ENCODE measurements at places on chromosomes 11 and 22.

DNA sequence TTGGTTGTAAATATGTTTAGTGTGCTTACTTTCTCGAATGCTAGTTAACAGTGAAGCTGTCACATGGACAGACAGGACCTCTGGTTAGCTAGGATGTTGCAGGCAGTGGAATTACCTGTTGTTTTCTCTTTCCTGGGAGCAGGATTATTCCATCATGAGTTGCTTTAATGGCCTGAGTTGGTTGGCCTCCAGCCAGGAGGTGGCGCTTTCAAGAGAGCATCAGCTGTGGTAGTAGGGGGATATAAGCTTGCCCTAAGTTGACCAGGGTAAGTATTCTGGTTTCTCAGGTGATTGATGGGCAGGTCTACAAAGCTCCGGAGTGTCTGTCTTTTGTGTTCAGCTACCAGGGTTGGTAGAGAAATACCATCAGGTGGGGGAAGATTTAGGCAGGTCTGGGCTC, 43.5 kb downstream of the NELL1 start:
- no peak for DNase-seq

- DNase-seq, result peak; percentile 58
These were observed 21.3 kb downstream of the TBC1D22A start for GRCh38 chr22:46783721-46784120.

GRCh38 chr22:38135133-38135706, 24.7 kb upstream of the BAIAP2L2 start:
- peak; percentile 92 for DNase-seq

- no peak for DNase-seq
These were observed 20.7 kb downstream of the KRTAP5-5 start for GRCh38 chr11:1650034-1650917.

DNA sequence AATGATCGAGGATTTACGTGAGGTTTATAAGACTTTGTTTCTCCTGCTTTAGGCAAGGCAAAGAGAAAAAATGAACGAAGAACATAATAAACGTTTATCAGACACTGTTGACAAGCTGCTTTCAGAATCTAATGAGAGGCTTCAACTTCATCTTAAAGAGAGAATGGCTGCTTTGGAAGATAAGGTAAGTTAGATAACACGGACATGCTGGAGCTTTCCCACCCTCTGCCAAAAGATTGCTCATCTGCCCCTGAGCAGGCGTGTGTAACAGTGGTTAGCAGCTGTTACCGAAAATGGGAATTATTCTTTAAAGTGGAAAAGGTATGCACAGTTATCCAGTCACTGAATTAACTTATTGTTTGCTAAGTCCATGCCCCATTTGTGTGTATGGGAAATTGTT, 62.8 kb upstream of the CTTN start:
- no peak for DNase-seq

DNA sequence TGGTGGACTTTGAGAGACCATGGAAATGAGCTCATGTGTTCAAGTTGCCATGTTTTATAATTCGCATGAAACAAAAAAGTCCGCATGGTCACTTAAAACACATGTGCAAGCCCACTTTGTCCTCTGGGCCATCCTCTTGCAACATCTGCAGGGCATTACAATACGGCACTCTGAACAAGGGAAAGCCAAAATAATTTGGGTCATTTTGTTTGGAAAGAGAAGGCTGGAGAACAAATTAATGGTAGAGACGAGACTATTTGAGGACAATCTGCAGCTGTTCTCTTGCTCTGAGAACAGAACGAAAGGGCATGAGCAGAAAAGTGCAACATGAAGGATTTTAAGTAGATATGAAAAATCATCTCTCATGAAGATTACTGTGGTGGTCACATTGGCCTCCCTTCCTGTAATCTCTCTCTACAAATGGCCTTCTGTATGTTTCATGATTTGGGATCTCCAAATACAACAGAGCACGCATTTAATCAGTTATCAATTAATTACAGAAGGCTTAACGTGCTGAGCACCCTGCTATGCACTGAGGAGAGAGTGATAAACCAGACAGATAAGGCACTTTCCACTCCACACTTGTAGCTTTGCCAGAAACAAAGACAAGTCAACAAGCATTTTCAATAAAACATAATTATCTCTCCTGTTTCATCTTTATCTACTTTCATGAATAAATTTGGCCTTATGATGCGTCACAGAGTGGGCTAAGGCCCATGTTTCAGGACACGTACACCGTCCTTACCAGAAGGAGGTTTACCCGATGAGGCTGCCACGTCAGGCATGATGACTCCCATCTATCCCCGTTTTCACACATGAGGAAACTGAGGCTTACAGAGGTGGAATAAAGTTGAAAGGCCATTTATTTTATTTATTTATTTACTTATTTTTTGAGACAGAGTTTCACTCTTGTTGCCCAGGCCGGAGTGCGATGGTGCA, 384.1 kb downstream of the LARGE1 start:
- DNase-seq, result no peak

GRCh38 chr11:125842321-125842948, 9.3 kb downstream of the PATE4 start:
- no peak for DNase-seq

DNA sequence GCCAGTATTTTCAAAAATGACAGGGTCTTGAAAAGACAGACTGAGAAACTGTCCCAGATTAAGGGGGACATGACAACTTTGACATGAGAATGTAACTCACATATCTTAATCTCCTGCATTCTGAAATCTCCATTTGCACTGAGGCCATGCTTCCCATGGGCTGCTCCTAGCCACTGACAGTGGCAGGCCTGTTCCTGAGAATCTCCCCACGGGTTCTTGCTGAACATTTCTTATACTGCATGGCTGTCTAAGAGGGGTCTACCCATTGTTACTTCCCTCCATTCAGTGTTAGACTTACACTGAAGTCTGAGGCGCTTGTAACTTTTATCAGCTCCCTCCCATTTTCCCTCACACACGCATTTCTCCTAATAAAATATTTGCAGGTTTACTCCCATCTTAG, 1.5 kb downstream of the CEP295 start:
- no peak for DNase-seq

DNA sequence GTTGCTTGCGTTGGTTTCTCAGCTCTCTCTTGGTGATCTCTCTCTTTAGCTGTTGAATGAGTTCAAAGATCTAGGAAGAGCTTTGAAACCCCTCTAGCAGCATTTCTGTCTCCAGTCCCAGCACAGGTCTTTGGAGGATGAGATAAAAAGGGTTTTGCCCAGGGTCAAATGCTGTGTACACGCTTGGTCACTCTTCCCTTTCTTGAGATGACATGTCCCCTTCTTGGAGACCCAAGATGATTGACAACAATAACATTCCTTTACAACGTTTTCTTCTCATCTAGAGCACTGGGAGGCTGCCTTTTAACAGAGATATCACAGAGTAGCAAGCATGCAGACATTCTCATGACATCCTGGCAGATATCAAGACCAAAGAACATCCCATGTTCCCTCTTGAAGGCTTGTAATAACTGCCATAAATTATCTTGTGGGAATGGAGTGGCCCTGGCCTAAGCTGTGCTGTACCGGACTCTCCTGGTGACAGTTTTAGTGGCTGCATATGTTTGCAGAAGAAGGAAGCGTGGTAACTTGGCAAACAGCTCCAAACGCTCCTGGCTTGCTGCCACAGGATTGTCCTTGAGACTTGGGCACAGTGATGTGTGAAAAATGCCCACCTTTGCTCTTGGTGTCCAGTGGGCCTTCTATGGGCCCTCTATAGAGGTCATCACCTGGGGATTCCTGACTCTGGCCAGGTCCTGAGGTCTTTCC, 107.8 kb downstream of the PTPRJ start:
- no peak for DNase-seq

- DNase-seq, result no peak
These were observed at the start of gene SLC7A4 for GRCh38 chr22:21032037-21032867. TSS of gene SLC7A4 (minus strand) at chr22:21032561. CDS start at chr22:21031812, 749 bp downstream.

DNA sequence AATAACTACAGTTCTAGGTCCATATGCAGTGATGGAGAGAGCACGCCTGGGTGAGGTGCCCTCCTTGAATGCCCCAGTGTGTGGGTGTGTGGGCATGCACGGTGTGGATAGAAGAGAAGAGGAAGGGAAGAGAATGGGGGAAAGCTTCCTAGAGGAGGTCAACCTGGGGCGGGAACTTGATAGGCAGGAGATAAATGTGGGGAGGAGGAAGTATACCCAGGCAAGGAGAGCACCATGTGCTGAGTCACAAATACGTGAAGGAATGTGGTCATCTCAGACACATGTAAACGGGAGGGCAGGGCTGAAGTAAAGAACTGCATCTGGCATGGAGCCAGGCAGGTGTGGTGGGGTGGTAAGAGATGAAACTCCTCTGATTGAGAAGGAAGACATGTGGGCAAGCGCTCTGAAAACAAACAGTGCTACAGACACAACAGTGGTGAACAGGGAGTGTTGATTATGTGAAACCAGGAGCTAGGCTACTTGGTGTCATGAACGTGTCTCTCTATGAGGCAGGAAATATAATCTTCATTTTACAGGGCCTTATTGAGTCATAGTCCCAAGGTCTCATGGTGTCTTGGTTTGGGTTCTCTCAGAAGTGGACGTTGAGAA, 61.5 kb upstream of the EED start:
- no peak for DNase-seq

GRCh38 chr22:27982630-27983180, 63.6 kb upstream of the PITPNB start:
- no peak for DNase-seq

DNA sequence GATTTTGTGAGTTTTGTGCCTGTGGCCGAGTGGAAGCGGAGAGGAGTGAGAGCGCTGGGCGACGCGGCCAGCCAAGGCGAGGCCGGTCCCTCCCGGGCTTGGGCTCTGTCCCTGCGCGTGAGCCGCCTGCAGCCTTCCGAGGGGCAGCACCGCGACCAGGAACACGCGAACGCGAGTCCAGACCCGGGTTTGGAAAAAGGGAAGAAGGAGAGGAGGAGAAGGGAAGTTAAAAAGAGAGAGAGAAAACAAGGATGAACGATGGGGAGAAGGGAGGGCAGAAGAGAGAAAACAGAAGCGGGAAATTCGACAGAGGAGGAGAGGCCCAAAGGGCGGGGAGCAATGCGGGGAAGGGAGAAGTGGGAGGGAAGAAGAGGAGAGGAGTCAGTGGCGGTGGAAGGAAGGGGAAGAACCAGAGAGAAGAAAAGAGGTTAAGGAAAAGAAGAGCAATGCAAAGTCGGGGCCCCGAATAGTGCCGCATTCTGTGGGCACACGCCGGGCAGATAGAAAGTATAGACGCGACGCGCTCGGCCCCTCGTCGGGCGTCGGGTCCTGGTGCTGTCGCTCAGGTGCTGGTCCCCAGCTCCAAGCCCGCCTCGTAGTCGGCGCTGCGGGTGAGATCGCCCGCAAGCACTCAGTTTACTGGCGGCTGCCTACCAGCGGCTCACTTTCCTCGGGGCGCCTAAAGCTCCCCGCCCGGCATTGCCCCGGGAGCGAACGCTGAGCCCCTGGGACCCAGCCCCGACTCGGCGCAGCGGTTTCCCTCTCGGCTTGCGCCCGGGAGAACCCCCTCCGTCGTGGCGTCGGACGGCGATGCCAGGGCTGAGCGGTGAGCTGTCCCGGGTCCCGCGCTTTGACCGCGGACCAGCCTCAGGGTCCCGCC, 2.8 kb upstream of the BARX2 start:
- no peak for DNase-seq

DNA sequence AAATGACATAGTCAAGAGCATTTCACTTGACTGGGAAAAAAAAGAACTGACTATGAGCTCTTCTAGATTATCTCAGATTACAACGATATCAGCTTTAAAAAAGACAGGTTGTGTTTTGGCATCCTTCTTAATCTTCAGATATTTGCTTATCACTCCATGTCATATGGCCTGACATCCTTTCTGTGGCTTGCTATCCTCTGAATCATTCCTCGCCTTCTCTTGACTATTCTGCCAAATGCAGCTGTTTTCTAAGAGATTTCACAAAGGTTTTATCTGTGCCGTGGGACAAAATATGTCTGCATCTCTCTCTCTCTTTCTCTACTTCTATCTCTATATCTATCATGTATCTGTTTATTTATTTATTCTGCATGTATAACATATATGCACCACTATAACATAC, 746.1 kb downstream of the CNTN5 start:
- no peak for DNase-seq

GRCh38 chr11:106152824-106153223, 75.4 kb downstream of the AASDHPPT start:
- peak; percentile 14 for DNase-seq

DNA sequence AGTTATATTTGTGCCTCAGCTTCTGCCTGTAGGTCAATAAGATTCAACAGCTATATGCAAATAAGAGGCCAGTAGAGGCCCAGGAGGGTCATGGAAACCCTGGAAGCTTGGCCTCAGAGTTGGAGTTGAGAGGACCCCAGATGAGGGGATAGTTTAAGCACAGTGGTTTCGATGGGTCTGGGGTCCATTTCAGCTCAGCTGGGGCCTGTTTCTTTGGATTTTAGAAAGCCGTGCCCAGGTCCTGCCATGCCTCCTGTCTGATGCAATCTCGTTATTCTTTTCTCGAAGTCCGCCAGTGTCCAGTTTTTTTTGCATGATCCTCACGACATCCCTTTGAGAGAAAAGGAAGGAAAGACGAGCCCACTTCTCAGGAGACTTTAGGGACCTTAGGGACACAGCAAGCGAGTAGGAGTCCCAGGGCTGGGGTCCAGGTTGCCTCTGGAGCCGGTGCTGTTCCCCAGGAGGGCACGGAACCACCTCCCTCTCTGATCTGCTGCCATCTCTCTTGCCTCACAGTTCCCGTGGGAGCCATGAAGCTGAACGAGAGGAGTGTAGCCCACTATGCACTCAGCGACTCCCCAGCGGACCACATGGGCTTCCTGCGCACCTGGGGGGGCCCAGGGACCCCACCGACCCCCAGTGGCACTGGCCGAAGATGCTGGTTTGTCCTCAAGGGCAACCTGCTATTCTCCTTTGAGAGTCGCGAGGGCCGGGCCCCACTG, 2.6 kb upstream of the SMDT1 start:
- no peak for DNase-seq

GRCh38 chr11:3109921-3110706, 52.9 kb upstream of the CARS1 start:
- DNase-seq, result peak; percentile 75

DNA sequence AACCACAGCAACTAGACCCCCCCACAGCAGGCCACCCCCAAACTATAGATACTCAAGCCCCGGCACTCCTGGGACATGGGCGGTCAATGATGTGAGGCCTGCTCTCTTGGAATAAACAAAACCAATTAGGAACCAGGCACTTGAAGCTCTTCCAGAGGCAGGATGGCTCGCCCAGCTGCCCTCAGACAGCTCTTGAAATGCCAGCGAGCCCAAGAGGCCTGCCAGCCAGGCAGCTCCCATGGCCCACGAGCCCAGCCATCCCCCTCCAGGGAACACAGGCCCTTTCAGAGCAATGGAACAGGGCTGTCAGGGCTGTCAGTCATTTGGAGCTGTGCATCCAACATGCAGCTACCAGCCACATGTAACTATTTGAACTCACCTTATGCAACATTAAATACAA, 34.0 kb upstream of the TFIP11 start:
- DNase-seq, result no peak

Data from AG08395 (cell line).